Stimulated activated naive CD4-positive, alpha-beta T cell treated with Interleukin-2 at 50 U/mL for 16 hours (primary cell): ENCODE measurements at places on chromosomes 1 and 21.

GRCh38 chr1:198175423-198176170, 18.8 kb downstream of the NEK7 start:
- no peak for DNase-seq

GRCh38 chr1:181010789-181011188, 11.9 kb downstream of the STX6 start:
- no peak for DNase-seq

- no peak for DNase-seq
These were observed 337.0 kb downstream of the MATN1 start for GRCh38 chr1:30386156-30386926.

DNA sequence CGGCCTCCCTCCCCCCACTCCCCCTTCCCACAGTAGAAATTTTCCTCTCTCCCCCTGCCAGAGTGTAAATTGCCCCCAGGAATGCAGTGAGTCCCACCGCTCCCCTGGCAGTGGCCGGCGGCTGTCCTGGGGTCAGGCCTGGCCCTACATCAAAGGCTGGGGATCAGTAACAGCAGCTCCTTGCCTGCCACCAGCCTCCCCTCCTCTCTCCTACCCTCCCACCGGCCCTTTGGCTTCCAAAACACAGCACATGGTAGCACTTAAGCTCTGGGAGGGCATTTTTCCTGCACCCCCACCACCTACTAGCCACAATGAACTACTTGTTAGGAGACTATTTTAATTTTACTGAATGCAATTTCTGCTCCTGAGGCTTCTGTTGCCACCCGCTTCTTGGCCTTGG, 9.0 kb upstream of the COL8A2 start:
- no peak for DNase-seq

DNA sequence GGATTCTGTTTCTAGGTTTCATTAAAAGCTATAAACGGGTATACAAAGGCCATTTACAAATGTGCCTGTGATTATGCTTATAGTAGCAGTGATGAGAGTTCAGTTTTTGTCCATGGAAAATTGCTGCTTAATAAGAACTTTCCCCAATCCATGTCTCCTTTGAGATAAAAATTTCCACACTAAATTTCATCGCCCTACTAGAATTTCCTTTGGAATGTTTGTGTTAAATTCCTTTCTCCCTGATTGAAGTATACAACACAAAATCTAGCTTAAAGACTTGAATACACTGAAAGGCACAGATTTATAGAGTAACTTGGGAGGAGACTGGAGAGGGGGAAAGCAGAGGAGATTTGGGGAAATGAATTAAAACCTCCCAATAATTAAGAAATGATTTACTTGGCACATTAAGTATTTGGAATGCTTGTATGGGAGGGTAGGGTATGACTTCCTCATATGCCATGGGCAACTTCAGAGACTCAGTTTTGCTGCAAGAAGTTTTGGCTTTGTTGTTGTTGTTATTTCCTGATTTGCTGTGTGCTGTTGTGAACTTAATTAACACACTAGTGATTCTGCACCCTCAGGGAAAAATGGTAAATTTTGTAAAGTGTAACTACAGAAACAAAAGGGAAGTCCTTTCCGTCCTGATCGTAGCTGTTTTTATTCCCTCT, 157.6 kb upstream of the LMO4 start:
- no peak for DNase-seq

DNA sequence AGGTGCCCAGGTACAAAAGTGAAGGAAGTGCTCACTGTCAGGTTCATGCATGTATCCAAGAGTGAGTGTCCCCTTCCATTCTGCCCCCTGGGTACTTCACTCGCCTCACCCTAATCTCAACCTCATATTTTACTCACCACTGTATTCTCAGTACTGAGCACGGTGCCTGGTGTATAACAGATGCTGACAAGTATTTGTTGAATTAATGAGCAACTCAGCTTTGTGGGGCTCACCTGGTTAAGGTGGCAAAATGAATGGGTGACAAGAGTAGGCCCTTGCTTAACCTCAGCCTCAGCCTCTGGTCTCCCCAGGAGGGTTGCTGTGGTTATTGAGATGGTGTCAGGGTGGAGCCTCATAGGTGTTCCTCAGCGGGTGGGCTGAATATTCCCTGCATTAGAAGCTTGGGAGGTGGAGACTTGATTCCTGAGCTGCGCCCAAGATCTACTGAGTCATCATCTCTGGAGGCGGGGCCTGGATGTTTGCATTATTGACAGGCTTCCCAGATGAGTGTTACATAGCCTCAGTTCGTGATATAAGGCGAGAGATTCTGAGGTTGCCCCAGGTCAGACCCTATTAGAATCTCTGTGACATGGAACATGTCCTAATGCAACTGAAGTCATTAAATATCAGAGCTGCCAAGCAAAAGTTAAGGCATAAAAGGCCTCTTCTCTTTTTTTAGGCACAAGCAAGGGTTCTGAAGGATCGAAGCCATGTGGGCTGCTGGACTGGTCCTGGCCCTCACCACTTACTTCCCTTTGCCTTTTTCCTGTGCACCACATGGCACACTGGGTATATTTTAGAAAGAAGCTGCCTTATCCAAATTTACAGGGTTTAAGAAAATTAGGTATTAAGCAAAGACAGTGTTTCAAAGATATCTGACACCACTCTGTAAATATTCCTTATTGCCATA, 39.2 kb downstream of the SYT6 start:
- no peak for DNase-seq

DNA sequence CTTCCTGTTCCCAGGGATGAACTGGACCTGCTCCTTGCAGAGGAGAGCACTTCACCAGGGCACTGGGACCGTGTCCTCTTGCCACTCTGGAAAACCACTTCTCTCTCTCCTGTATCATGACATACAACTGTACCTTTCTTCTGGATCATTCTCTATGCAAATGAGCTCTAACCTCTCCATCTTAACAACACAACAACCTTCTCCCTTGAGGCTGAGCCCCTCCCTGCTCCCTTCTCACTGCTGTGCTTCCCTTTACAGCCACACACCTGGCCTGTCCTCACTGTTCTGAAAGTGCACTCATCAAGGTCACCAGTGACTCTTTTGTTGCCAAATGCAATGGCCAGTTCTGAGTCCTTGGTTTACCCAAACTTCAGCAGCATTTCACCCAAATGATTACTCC, 54.5 kb upstream of the MRPS6 start:
- DNase-seq, result no peak

GRCh38 chr21:17387030-17387617, 125.7 kb upstream of the CXADR start:
- DNase-seq, result peak; percentile 1

DNA sequence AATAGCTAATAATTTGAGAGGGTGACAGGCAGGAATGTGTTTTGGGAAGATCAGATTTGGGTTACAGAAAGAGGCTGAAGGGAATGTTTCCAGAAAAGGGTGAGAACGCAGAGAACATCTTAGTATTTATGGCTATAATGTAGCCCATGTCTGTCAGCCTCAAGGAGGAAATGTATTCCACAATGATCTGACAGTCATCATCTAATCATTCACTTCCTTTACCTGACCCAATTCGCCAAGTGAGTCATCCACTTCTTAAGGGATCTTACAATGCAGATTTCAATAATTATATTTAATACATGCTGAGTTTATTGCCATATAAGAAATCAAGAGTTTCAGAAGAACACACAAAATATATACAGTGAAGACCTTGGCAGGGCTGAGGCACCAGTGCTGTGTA, 10.8 kb downstream of the TRIM45 start:
- DNase-seq, result no peak

DNA sequence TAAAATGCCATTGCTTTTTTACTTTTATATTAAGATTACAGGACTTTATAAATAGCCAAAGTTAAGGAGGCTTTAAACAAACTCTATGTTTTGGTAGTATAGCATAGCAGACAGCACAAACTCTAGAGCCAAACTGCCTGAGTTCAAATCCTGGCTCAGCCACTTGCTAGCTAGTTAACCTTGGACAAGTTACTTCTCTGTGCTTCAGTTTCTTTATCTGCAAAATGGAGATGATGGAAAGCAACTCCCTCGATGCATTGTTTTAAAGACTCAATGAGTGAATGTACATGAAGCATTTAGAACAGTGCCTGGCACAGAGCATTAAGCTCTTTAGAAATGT, 21.3 kb downstream of the C1QB start:
- DNase-seq, result no peak

GRCh38 chr21:26801498-26801897, 43.7 kb downstream of the ADAMTS1 start:
- no peak for DNase-seq

DNA sequence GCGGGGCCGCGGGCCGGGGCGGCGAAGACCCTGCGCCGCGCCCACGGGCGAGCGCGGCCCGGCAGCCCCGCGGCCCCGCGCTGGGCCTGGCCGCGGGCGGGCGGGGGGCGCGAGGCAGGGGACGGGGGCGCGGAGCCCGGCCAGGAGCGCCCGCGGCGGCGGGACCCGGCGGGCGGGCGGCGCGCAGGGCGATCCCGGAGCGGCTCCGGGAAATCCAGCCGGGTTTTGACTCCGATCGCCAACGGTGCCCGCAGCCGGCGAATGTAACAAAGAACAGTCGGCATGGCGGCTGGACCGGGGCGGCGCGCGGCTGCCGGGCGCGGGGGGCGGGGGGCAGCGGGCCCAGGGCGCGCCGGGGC, 334 bp downstream of the PRDM15 start:
- DNase-seq, result peak; percentile 77

DNA sequence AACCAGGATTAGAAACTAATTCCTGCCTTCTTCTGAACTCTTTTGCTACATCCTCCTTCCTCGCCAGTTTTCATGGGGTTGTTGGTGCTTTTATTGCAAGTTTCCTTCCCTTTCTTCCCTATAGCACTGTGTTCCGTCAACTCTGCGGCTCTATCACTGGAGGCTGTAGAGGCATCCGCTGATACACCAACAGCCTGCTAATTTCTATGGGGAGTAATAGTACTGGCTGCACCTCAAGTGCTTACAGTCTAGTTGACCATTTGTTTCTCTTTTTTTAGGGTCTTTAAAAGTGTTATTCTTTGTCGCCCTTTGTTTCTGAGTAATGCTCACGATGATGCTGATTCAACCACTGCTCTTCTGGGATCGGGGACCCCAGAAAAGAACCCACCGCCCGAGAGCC, 746 bp downstream of the MIS18A start:
- DNase-seq, result no peak

DNA sequence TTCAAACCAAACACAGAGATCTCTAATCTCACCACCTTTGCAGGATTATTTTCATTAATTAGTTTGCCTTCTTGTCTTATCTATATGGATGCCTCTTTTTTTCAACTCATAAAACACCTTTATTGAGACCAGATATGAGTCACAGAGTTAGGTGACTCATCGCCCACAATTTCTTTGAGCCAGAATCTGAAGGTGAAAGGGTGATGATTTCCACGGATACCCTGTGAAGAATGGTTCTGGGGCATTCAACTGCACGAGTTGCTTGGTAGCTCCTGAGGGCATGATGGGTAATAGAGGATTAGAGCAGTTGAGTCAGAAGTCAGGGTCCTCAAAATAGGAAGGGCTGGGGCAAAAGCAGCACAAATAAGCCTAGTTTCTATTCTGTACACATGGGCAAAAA, 128.2 kb downstream of the TBX19 start:
- peak; percentile 54 for DNase-seq

DNA sequence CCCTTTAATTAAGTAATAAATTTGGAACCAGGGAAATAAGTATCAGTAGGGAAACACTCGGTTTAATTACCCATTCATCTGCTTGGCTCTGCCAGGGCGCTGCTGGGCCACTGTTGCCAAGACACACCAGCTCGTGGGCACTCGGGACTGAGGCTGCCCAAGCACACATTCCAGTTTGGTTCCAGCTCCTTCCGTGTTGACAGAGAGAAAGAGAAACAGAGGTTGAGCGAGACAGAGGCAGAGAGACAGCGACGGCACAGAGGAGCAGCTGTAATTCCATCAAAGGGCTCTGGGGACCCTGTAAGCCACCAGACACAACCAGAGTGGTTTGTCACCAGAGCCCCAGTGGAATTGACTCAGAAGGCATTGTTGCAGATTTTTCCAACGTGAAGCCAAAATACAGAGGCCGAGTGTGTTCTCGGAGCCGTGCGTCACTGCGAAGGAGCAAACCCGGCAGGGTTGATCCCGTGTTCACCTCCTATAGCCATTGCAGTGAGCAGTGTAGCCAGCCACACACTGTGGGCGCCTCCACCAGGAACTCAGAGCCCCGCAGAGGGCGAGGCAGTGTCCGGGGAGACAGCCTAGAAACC, 33.5 kb downstream of the SYF2 start:
- DNase-seq, result no peak

DNA sequence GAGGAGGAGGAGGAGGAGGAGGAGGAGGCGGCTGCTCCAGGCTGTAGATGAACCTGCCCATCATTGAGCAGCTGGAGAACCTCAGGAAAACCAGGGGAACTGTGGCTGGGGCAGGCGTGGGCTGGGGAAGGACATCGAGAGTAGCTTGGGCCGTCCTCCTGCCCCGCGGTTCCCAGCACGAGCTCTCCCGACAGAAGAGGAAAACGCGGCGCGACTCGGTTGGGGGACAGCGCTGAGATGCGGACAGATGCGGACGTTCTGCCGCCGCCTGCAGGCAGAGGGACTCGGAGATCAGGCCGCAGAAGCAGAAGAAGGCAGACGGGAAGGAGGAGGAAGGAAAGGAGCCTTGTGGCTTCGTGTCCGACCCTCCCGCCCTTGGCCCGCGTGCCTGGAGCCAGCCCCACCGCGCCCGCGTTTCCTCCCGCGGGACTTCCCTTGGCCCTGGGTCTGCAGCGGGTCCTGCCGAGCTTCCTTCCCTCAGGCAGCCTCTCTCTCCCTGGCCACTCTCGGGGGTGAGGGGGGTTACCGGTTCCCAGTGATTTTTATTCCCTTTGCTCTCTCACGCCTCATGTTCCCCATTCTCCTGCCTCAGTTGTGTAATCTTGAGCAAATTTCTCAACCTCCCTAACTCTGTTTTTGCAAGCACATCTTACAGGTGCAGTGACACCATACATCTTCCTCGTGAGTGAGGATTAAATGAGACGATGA, 1.7 kb upstream of the TNFRSF9 start:
- peak; percentile 19 for DNase-seq

DNA sequence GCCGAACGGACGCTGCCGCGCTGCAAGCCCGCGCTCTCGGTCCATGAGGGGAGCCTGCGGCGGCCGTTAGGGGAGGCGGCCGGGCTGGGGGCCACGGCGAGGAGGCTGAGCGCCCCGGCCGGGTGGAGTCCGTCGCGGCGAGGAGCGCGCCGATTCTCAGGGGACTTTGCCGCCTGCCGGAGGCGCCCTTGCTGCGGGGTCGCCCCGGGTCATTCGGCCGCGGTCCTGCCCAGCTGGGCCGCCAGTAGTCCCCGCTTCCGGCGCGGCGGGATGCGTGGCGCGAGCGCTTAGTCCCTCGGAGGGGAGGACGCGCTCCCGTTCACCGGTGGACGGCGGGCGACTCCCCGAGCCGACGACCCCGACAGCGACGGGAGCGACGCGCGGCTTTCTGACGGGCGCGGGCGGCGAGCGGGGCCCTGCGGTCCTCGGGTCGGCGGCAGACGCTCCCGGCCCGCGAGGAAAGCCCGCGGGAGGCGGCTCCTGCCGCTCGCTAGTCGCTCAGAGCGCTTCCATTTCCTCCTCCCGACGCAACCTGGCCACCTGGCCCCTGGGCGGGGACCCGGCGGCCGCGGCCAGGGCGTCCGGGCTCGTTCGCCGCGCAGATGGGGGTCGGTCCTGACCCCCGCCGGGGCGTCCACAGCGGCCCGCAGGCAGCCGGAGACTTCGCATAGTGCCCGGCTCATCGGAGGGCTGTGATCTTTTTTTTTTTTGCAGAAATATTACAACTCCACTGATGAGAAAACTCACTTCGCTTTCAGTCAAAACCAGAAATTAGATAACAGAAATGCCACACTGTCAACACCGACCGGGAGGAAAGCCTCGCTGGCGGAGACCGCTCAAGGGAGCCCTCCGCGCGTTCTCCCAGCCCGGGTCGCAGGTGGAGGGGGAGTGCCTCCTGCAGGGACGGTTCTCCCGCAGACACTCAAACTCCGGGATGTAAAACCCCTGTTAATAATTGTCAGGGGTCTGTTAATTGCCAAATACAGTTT, 641 bp upstream of the ZBTB21 start:
- no peak for DNase-seq

- DNase-seq, result no peak
These were observed 26.1 kb upstream of the SLC19A1 start for GRCh38 chr21:45568383-45568782.
